ENCODE measurements at places on chromosomes 3 and 15.

GRCh38 chr15:57205027-57205855, 171.1 kb upstream of the CGNL1 start:
- no peak for DNase-seq

DNA sequence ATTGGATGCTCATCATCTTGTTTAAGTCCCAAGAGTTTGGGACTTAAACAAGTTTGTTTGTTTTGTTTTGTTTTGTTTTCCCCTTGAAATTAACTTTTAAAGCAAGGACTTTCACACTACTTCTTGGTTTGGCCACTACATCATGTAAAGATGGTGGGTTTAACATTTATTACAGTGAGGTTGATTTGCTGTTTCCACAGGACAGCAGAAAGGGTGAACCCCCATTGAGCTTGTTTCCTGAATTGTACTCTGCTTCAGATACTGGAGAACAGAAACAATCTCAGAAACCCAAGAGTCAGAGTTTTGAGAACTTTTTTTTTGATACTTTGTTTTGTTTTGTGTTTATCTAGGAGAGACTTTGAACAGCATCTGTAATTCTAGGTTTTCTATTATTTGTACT, 6.7 kb downstream of the POU1F1 start:
- DNase-seq: no peak

- DNase-seq: peak; percentile 38
Observed at GRCh38 chr3:136074546-136075170, 109.1 kb downstream of the PPP2R3A start.

- peak; percentile 94 for DNase-seq
Observed at GRCh38 chr3:128060473-128061381, 8.5 kb downstream of the SEC61A1 start.

- DNase-seq: no peak
Observed at GRCh38 chr3:81936817-81937216, 175.4 kb upstream of the GBE1 start.

DNA sequence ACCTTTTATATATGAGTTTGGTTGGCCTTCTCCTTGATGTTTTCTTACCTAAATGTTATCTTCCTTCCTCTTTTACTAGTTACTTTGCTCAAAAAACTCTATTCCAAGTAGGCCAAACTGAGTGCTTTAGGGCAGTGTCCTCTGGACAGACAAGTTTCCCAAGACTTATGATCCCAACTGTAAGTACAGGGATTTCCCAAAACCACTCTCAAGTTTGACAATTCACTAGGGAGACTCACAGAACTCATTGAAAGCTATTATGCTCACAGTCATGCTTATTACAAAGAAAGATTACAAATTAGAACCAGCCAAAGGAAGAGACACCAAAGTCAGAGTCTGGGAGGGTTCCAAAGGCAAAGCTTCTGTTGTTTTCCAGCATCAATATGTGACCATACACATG, 534.2 kb upstream of the ALCAM start:
- DNase-seq: no peak

- no peak for DNase-seq
Observed at GRCh38 chr3:11450015-11450414, 177.8 kb downstream of the ATG7 start.

DNA sequence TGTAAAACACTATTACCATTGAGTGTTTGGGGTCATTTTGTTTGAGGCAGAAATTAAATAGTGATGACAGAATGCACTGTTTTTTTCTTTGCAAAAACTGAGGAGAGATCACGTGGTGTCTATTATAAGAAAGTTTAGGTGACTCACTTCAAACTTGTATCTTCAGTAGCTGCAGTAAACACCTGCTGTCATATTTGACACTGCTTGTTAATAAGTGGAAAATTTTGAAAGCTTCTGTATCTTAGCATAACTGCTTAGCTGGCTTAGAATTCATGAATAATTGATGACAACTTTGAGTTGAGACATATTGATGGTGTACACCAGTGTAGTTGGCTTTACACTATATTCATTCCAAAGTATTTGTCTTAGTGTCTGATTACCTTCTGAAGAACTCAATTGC, 29.7 kb upstream of the MDFIC2 start:
- no peak for DNase-seq

GRCh38 chr3:67329358-67329757, 325.1 kb downstream of the SUCLG2 start:
- DNase-seq: no peak

GRCh38 chr15:89067751-89068150, 20.5 kb upstream of the ABHD2 start:
- DNase-seq: no peak

- DNase-seq: no peak
Observed at GRCh38 chr3:119405315-119405714, 58.1 kb downstream of the TMEM39A start.

- no peak for DNase-seq
Observed at GRCh38 chr3:122066331-122067213, 11.4 kb downstream of the CD86 start.

GRCh38 chr15:27707257-27707656, 391.9 kb downstream of the OCA2 start:
- no peak for DNase-seq

DNA sequence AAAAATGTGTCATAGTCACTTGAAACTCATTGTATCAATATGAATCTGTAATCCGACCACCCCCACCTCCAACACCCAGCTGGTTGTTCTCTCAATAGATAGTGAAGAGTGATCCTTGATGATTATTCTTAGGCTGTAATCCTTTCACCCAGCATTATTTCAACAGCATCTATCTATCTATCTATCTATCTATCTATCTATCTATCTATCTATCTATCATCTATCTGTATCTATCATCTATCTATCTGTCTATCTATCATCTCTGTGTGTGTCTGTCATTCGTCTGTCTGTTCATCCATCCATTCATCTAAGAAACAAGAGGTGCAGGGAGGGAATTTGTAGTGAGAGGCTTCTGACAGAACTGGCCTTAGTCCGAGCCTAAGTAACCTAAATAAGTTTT, 78.7 kb upstream of the IGSF10 start:
- DNase-seq: no peak

DNA sequence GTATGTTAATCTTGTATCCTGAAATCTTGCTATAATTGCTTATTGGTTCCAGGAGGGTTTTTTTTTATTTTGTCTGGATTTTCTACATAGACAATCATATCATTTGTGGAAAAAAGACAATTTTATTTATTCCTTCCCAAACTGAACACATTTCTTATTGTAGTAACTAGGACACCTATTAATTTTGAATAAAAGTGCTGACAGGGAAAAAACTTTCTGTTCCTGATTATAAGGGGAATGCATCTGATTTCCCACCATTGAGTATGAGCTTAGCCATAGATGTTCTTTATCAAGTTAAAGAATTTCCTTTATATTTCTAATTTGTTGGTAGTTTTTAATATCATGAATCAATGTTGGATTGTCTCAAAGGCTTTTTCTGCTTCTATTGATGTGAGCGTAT, 460.7 kb upstream of the CNTN3 start:
- DNase-seq: no peak

- DNase-seq: no peak
Observed at GRCh38 chr3:147655236-147655635, 246.1 kb downstream of the ZIC1 start.

GRCh38 chr15:72339777-72340177, 19.8 kb upstream of the CELF6 start:
- DNase-seq: peak; percentile 97

DNA sequence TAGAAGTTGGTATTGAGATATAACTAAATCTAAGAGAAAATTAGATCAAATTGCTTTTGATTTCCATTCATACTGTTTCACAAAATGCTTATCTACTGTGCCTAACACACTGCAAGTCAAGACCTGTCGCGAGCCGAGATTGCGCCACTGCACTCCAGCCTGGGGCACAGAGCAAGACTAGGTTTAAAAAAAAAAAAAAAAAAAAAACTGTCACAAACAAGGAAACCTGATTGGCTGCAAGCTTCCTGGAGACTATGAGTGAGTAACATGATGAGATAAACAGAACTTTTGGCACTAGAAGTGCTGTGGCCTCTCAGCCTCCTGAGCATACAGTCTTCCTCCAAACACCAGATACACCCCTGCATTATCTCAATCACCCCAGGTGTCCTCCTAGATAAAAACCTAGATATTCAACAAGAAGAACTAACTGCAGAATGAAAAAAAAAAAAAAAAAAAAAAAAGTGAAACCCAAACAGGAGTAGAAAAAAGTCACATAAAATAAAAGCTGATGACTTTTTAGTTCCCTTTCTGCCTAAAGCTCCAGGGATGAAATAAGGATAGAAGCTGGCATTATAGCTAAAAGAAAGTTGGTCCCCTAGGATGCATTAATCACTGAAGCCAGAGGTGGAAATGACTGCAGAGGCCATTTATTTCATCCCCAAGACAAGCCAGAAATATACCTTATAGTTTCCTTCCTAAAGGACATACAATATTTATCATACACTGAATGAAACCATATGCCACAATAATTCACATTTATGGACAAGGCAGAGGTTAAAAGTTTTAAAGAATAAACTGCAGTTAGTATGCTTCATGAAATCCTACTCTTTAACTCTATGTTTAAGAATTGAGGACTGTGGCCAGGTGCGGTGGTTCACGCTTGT, 82.4 kb downstream of the P3H2 start:
- peak; percentile 71 for DNase-seq

DNA sequence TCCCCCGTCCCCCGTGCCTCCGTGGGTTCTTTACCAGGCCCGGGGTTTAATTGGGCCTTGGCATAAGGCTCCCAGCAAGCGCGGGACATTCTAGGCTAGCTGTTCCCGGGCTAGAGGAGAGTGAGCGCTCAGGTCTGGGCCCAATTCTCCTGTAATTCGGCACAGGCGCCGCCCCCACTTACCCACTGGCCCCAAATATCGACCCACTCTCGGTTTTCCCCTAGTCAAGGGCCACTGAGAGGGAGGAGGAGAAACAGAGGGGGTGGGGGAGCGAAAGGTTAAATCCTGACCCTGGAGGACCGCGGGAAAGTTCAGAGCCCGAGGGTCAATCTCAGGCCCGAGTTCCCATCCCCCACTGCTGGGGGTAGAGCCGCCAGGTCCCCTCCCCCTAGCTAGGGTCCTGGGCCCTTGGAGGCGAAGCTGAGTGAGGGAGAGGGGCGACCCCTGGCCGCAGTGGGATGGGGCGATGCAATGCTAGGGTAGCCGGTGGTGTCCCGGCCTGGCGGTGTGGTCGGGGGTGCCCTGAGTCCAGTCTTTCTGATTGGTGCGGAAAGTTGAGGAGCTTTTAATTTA, 8.5 kb upstream of the ONECUT1 start:
- DNase-seq: no peak

DNA sequence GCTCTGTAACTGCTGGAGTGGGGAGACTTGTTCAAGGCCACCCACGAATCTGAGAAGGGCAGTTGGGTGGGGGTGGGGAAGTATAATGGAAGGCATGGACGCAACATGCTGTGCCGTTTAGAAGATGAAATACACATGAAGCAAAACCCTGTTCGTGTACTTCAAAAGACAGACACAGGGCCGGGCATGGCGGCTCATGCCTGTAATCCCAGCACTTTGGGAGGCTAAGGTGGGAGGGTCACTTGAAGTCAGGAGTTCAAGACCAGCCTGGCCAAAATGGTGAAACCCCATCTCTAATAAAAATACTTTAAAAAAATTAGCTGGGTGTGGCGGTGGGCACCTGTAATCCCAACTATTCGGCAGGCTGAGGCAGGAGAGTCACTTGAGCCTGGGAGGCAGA, 36.9 kb upstream of the SFMBT1 start:
- DNase-seq: no peak

DNA sequence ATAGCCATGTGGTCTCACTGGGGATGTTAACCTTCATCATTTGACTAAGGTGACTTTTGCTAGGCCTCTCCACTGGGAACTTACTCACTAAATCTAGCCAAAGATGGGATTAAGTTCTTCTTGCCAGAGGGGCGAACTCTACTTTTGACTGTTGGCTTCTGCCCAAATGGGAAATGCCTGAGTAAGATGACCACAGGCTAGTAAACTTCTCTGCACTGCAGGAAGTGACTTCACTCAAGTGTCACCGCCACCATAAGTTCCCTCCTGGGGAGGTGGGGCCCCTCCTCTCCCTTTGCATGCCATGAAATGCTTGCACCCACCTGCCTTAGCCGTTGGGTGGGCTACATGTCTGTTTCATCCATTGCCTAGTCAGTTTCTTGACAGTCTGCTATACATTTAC, 388.3 kb downstream of the FEZF2 start:
- peak; percentile 78 for DNase-seq

DNA sequence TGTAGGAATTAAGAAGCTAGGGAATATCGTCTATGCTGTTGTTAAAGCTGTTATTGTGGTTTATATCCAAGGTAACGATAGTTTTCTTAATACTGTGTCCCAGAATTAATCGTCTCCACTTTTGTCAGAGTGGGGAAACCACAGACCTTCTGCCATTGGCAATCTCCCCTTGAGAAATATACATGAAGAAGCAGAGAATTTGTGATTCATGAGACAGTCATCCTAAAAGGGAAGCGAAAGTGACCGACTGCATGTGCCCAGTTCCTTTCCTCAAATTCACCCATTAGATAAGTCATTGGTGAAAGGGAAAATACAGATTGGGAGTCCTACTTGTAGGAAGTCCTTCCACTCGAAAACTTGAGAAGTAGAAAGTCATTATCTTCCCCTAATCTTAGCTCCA, 26.6 kb downstream of the DIPK2A start:
- peak; percentile 66 for DNase-seq

DNA sequence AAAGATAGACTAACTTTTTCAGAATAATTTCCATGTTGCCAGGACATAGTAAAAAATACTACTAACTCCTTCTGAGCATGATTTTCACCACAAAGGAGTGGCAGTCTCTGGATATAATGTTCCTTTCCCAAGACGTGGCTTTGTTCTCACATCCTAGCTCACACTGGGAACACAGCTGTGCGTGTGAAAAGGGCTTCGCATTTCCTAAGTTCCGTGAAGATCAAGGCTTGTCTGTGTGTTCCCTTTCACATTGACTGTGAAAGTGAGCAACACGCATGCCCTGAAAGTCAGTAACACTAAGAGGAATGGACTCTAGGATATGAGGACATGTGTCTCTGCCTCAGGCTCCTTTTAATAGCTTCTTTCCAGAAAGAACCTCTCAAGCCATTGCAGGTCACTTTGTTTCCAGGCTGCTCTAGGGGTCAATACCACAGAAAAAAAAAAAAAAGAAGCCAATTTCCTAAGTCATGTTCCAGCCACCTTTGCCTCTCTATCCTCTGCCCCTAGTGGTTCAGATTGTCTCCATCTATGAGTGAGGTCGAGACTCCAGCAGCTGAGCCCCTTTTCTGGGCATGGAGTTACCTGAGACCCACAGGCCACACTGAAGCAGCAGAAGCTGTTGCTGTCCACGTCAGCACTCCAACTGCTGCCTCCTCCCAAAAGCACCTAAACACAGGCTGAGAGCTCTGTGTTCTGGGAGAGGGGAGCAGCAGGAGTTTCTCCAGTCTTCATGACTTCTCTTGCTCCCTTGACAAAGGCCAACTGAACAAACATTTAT, 355.9 kb downstream of the RSL24D1 start:
- DNase-seq: no peak
